ENCODE measurements at places on chromosomes 2 and 18.

DNA sequence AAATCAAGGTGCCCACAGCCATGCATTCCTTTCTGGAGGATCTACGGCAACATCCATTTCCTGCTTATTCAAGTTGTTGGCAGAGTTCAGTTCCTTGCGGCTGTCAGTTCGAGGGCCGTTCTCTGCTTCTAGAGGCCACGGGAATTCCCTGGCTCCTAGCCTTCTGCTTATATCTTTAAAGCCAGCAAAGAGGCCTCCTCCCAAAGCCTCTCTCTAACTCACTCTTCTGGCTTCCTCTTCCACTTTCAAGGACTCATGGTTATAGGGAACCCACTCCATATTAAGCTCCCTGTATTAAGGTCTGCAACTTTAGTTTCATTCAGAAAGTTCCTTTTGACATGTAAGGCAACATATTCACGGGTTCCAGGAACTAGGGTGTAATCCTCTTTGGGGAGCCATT lies 150.1 kb upstream of the RMP24 start:
- DNase-seq: no peak

DNA sequence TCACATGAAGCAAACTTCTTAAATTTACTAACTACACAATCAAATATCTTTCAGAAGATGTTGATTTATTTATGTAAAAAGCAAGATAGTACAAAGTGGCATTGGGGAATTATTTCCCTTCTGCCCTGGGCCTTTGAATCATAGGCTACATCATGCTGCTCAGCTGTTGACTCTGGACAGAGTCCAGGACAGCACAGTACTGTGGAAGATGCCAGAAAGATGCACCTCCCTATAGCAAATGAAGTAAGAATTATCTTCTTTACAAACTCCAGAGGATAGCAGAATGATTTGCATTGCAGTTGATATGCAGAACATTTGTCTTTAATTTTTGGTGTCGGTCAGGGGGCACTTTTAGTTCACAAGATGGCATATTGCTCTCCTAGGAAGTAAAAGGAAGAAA lies 1354.5 kb upstream of the ZEB2 start:
- no peak for DNase-seq

- no peak for DNase-seq
Observed at GRCh38 chr2:120455390-120455789, 109.5 kb downstream of the INHBB start.

DNA sequence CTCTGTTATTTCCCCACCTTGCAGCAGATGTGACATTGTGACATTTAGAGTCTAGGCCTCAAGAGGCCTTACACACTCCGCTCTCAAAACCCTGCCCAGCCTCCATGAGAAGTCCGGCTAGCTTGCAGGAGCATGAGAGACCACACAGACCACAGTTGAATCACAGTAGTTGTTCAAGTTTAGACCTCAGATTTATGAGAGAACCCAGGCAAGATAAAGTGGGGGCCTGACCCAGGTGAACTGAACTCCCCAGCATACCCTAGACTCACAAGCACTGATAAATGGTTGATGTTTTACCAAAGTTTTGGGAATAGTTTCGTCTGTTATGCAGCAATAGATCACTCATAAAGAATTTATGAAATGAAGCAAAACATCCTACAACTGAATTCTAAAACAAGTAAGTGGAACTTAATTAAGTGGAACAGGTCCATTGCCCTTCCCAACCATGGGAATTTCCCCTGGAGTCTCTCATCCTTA lies 4.7 kb upstream of the STAT1 start:
- DNase-seq: no peak

DNA sequence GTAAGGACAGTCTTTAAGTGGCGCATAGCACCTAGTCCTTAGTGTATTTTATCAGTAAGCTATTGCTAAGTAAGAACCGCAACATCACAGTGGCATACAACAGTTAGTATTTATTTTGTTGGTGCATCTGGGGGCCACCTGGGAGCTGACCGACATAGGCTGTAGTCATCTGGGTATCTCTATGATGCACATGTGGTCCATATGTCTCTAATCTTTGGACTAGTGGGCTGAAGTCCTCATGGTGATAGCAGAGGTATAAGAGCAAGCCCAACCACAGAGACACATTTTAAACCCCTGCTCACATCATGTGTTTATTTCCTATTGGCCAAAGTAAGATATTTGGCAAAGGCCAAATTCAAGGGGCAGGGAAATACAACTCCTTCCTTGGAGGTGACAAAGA lies 2.9 kb downstream of the CAMKMT start:
- DNase-seq: no peak

Measured in nephron progenitor cell (in vitro differentiated cells).